NCI-H1694 treated with DMSO at 0.1 percent for 48 hours (cell line): ENCODE measurements at places on chromosomes 11 and 22.

DNA sequence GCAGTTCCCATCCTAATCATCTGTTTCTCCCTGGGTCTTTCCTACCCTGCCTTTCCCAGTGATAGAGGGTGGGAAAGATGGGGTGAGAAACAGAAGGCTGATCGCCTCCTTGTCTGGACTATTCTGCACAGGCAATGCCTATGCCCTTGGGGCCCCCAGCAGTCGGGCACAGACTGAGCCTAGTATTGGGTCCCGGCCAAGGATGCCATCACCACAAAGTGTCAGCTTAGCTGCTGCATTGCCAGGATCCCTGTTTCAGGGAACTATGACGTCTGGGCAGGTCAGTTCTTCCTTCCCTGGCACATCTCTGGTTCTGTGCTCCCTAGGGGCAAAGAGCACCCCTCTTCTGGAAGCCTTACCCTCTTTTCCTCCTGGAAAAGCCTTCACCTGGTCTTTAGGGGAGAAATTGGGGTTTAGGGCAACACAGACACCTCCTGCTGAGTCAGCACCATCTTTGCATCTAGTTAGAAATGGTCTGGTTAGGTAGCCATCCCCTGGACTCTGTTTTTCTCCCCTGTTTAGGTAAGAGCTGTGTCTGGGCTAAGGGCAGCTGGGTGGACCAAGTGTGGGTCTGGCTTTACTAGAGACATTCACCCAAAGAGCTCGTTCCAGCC lies 2.1 kb downstream of the ADAMTS8 start:
- peak; percentile 18 for DNase-seq

GRCh38 chr11:9750551-9750950 lies 86.7 kb downstream of the SWAP70 start:
- DNase-seq, result no peak

- DNase-seq, result no peak
Measured at GRCh38 chr11:124915541-124916369, 3.3 kb upstream of the HEPN1 start.

DNA sequence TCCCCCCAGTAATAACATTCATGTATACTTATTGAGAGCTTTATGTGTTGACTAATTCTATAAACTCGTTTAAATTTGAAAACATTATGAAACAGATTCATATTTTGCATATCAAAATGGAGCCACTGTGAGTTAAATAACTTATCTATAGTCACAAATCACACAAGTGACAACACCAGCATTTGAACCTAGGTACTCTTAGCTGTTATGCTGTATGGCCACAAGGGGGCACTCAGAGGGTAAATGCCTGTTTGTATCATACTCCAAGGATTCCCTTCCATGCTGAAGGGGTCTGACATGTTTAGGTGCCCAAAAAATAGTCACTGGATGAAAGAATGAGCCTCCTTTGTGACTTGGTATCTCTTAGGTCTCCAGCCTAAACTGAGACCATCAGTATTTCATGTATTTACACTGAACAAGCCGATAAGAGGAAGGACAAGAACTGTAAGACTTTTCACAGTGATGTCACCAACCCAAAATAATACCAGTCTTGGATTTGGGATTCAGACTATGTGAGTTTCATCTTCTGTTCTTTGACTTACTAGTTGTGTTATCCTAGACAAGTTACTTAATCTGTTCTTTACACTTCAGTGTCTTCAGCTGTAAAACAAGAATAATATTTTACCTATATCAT lies 12.2 kb upstream of the OR52D1 start:
- DNase-seq, result peak; percentile 4

- peak; percentile 10 for DNase-seq
Measured at GRCh38 chr22:33142282-33143055, 84.3 kb upstream of the SYN3 start.

- DNase-seq, result no peak
Measured at GRCh38 chr11:117997823-117998579, 11.8 kb downstream of the IL10RA start.

GRCh38 chr11:79510960-79511359 lies 70.1 kb upstream of the TENM4 start:
- no peak for DNase-seq

DNA sequence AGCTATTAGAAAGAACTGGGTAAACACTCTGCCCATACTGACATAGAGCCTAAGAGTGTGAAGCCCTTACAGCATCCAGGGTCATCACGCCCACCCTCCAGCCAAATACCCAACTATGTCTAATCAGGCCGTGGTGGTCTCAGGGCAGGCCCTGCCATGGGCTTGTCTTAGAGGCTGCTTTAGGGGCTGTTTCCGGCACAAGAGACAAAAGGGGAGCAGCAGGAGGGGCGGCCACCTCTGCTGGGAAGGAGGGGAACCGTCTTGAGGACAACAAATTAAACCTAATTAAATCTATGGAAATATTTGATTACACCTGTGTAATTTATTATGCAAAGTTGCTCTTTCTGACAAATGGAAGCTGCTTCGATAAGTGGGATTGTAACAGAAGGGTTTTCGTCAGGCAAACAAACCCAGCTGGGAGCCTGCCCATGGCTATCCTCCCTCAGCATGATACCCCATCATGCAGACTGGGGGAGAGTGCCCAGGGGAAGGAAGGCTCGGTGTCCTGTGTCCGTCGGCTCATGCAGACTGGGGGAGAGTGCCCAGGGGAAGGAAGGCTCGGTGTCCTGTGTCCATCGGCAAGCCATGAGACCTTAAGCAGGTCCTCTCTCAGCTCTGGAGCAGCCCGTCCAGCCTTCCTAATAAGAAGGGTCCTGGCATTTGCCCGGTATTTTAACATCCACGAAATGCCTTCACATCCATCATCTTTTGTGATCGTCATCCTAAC lies 163.6 kb upstream of the B3GAT1 start:
- no peak for DNase-seq

DNA sequence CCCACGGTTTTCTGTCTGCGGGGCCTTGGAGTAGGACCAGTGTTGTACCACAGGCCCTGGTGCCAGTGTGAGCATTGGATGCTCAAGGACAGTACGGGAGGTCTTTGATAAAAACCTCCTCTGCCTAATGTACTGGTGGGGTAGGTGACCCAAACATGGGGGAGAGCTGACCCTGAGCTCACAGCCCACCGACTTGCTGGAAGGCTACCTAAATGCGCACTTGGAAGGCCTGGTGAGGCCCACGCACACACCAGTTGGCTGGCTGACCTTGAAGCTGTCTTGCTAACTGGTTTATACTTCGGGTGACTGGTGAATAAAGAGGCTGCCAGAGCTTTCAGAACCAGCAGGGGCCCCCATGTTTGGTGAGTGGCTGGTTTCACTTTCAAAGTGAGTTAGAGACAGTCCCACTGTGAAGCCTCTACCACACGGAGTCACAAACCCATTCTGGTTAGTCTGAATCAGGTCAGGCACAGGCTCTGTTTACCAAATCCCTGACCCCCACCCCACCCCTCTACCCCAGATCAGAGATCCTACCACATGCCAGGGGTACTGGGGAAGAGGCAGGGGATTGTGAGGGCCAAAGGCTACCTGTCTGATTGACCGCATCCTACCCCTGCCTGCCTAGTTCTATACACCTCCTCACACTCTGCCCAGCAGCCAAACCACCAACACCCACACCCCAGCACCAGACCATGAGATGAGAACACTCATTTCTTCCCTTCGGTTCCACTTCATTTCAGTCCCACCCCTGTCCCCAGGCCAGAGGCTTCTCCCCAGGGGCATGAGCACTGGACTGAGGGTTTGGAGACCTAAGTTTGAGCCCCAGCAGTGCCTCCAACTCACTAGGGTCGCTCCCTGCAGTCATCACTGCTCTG lies 12.7 kb upstream of the IL2RB start:
- no peak for DNase-seq

DNA sequence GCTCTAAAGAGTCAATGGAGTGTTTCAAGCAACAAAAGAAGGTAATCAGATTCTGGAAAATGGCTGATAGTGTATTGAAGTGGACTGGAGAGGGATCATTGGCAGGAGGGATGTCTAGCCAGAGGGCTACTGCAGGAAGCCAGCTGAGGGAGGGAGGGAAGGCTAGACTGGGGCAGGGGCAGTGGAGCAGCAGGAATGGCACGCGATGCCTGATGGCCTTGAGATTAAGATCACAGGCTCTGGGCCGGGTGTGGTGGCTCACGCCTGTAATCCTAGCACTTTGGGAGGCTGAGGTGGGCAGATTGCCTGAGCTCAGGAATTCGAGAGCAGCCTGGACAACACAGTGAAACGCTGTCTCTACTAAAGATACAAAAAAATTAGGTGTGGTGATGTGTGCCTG lies 47.5 kb upstream of the PRDM11 start:
- no peak for DNase-seq

GRCh38 chr11:70504246-70505020 lies 106.1 kb downstream of the CTTN start:
- DNase-seq, result no peak

DNA sequence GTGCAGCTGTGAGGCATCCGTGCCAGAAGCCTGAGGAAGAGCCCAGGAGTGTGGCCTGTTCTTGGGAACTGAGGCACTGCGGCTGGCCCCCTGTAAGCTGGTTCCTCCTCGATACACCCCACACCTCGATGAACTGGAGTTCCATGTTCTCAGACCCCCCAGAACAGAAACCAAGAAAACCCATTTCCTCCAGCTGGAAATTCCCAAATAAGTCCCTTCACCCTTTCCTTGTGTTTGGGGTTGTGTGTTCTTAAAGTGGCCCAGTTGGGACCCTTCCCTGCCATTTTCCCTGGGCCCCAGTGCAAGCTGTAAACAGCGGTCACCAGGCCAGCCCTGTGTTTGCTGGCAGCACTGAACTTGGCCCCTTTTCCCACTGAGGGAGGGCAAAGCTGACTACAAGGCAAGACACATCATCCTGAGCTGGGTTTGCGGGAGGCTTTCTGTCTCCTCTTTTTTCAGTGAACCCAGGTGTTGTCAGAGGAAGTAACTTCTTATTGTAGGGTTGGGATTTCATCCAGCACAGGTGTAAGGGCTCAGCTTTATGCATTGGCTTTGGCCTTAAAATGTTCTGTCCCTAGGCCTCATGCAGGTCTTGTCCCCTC lies 60.1 kb upstream of the MPEG1 start:
- no peak for DNase-seq

DNA sequence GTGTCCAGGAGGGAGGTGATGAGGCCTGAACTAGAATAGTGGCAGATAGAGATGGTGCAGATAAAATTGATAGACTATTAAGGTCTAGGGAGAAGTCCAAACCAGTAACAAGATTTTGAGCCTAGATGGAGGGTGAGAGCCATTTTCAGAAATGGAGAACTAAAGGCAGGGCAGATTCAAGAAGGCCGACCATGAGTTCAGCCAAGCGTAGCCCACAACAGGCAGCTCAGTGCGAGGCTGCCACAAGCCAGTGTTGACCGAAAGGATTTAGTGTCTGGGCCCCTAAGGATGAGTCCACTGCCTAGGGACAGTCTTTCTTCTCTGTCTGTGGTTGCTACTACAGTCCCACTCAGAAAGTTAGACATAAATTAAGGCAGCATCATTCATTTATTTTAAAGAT lies 51.7 kb downstream of the PPP2R1B start:
- no peak for DNase-seq

GRCh38 chr22:18973264-18974031 lies 37.4 kb upstream of the PRODH start:
- DNase-seq, result no peak
